ENCODE measurements at places on chromosomes 3 and 15. TPM values are rescaled to one million over a fixed set of nuclear protein-coding genes. Genes with fewer than 3 reads are reported as not detected.

- DNase-seq = no peak
Observed at GRCh38 chr3:143718463-143718862, 129.8 kb downstream of the SLC9A9 start.

DNA sequence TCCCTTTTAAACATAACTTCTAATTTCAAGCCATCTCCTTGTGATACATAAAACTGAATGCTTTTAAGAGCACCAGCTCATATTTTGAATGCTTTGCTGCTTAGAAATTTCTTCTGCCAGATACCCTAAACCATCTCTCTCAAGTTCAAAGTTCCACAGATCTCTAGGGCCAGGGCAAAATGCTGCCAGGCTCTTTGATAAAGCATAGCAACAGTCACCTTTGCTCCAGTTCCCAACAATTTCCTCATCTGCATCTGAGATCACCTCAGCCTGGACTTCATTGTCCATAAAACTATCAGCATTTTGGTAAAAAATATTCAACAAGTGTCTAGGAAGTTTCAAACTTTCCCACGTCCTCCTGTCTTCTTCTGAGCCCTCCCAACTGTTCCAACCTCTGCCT lies 17.5 kb downstream of the OSTN start:
- DNase-seq = no peak

- no peak for DNase-seq
Observed at GRCh38 chr15:55507567-55507966, 467 bp downstream of the DNAAF4 start.

- no peak for DNase-seq
Observed at GRCh38 chr3:101536266-101536665, 23.3 kb upstream of the SENP7 start.

DNA sequence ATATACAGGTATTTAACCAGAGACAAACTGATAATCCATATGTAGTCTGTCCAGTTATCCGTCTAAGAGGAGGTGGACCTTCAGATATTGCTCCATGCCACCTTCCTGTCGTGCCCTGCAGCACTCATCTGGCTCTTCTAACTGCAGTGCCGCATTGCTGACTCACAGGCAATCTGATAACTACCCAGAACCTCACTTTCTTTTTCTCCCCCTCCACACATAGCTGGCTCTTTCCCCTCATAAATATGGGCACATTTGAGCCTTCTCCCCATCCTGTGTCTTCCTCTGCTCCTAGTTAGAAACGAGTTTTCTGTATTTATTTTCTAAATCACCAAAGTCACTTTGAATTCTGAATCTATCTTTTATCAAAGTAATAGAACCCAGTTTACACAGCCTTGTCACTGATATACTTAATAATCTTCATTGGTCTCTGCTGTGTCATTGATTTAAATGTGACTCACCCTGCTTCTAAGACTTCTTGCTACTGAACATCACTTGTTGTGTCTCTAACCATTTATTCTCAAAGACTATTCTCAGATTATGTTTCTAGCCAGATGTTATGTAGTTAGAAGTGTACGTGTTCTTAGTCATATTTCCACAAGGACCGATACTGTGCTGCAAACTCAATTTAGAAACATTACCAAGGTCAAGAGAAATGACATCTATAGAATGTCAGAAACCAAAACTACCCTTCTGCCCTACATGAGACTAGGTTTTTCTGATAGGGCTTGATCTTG lies 17.4 kb upstream of the KCNMB2 start:
- DNase-seq = no peak

DNA sequence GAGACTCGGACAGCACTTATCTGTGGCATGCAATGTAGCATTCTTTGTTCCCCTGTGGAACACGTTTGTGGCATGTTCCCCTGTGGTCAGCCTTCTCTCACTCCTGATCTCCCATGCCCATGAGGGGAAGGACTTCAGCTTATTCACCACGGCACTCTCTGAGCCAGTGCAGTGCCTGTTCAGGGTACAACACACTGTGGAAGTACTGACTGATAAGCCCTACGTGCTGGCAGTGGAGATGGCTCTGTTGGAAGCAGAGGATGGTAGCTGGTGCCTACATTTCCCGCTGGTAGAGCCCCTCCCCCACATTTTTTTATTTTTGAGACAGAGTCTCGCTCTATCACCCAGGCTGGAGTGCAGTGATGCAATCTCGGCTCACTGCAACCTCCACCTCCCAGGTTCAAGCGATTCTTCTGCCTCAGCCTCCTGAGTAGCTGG lies 43.5 kb upstream of the ETV5 start:
- DNase-seq = no peak

DNA sequence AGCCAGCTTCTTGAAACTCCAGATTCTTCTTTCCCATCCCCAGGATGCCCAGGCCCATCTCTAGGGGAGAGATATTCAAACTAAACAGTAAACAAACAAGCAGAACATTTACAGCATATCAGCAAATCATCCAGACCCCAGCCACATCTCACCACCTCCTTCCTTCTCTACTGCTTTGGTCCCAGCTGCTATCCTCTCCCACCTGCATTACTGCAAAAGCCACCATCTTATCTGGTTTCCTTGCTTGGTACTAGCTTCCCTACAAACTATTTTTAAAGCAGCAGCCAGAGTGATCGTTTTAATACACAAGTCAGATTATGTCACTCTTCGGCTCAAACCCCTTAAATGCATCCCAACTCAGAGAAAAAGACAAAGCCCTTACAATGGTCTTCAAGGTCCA lies 4.8 kb downstream of the LYSMD2 start:
- no peak for DNase-seq

- no peak for DNase-seq
Observed at GRCh38 chr3:182989566-182989965, 9.2 kb upstream of the DCUN1D1 start.

The ITIH1 gene
- total RNA-seq = 0.32 TPM

The BNC1 gene
- total RNA-seq = 1.6 TPM

The SLC12A1 gene
- under 0.01 TPM for total RNA-seq

The ACAN gene
- total RNA-seq = under 0.01 TPM

The C3orf22 gene
- total RNA-seq = not detected

The LEKR1 gene
- 1.6 TPM for total RNA-seq

The AMT gene
- total RNA-seq = 2.7 TPM

The PIGZ gene
- total RNA-seq = 14.4 TPM

All from breast epithelium (tissue), 4 donors.